ENCODE measurements at places on chromosomes 5 and 9.

GRCh38 chr5:761059-761771, 23.3 kb downstream of the ZDHHC11B start:
- no peak for DNase-seq

- no peak for DNase-seq
These were observed 19.8 kb upstream of the ITGA1 start for GRCh38 chr5:52767766-52768480.

DNA sequence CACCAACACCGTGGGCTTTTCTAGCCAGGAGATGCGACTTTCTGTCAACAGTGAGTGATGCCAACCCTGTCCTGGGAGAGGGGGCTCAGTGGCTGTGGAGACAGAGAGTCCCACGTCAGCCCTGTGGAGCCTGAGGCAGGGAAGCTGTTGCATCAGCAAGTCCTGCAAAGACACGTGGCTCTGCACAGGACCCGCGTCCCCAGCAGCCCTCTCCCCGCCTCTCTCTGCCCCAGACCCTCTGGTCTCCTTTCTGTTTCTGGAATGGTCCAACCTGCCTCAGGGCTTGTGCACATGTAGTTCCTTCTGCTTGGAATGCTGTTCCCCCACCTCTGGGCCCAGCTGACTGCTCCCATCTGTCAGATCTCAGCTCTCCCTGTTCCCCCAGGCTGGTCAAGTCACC, 60.4 kb downstream of the HMCN2 start:
- DNase-seq = no peak

- DNase-seq = no peak
These were observed 53.5 kb upstream of the MCCC2 start for GRCh38 chr5:71533615-71534014.

- no peak for DNase-seq
These were observed 144.6 kb downstream of the CETN3 start for GRCh38 chr5:90264689-90265544.

DNA sequence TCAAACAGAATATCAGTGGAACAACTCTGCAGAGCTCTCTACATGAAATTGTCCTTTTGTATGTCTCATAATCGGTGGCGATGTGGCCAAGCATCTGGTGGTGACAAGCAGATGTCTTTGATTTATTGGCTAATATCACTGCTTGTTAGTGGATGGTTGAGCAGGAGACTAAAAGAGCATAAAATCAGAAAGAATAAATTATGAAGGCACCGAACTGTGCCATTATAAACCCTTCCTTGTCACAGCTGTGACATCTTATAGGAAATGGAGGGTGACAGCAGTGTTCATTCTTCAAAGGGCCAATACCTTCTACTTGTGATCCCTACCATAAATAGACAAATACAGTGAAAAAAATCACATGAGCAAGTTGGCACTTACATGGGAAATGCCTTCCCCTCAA, 1404.3 kb downstream of the MAT2B start:
- no peak for DNase-seq
